ENCODE measurements at places on chromosomes 3 and 15. TPM values are rescaled to one million over a fixed set of nuclear protein-coding genes. Genes with fewer than 3 reads are reported as not detected.

The DCLK3 gene
- total RNA-seq: under 0.01 TPM

The ROPN1 gene
- not detected for total RNA-seq

The ARGFX gene
- not detected for total RNA-seq

The SEMA3G gene
- under 0.01 TPM for total RNA-seq

The ABCF3 gene
- total RNA-seq: 64.9 TPM

The EPHB1 gene
- 0.28 TPM for total RNA-seq

The LRRN1 gene
- not detected for total RNA-seq

The CORO2B gene
- 5.3 TPM for total RNA-seq

The LRRC15 gene
- 0.55 TPM for total RNA-seq

The CCR9 gene
- not detected for total RNA-seq

The TICRR gene
- total RNA-seq: 0.28 TPM

The SGO1 gene
- total RNA-seq: 0.57 TPM

The DUOXA2 gene
- not detected for total RNA-seq

The GAP43 gene
- 0.14 TPM for total RNA-seq

The CCDC39 gene
- total RNA-seq: not detected

The LRRC31 gene
- total RNA-seq: not detected

The CX3CR1 gene
- not detected for total RNA-seq

The FAM98B gene
- 9.3 TPM for total RNA-seq

The KAT2B gene
- 5.3 TPM for total RNA-seq

The CIP2A gene
- 4.1 TPM for total RNA-seq

The FAM81A gene
- 0.18 TPM for total RNA-seq
